ENCODE measurements at places on chromosomes 1 and 21.

- peak; percentile 94 for DNase-seq
Measured at GRCh38 chr1:164772635-164773034, 213.7 kb downstream of the PBX1 start.

DNA sequence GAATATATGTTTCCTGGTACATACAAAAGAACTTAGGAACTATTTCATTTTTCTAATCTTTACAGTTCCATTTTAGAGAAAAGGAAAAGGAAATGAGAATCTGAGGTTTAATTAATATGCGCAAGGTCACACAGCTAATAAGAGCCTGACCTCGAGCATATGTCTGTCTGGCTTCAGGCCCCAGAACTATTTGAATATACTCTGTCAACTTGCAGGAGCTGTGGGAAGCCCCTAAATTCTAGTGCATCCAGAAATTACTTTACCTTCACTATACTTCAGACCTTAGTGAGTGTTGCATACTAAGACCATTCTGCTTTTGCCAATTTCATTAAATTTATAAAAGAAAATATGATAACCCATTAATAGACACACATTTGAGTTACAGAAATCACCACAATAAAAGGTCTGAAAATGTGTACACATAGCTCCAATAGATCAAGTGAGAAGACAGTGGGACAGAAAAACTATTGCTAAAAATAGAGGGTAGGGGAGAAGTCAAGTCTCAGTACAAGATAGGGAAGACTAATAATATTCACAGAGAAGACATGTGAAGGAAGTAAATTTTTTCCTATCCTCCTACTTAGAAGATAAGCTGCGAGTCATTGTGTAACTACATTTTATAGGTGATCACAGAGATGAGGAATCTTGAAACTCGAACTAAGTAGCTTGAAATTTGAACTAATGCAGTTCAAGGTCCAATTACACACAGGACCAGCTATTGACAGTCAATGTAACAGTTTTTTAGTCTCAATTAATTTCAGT lies 3.8 kb downstream of the RGS13 start:
- DNase-seq = peak; percentile 64

- no peak for DNase-seq
Measured at GRCh38 chr1:165420655-165421054, 24.3 kb downstream of the RXRG start.

DNA sequence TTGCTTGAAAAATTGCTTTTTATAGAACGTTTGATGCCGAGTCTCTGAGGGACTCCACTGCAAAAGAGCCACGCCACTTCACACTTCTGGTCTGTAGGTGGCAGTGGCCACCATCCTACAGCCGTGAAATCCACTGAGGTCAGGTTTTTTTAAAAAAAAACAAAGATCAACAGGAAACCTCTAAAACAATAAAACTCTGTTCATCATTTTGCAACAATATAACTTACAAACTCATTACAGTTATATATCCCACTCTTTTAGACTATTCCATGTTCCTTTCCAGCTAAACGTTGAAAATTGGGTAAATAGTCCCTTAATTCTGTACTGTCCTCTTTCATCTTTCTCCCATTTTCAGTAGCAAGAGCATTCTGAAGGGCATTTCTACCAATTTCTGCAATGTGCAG lies 64.6 kb upstream of the FMN2 start:
- peak; percentile 63 for DNase-seq

- DNase-seq = no peak
Measured at GRCh38 chr1:46427541-46427940, 33.4 kb downstream of the FAAH start.

DNA sequence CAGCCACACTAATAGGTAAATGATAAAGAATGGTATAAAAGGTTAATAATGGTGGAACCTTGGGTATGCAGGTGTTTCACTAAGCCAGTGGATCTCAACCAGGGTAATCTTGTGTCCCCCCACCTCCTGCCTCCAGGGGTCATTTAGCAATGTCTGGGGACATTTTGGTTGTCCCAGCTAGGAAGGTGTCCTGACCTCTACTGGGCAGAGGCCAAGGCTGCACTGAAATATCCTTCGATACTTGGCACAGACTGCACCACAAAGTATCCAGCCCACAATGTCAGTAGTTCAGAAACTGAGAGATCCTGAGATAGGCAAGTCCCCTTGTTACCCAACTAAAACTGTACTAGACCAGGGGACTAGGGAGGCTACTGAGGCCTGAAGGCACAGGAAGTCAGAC lies 113.6 kb upstream of the TIAM1 start:
- no peak for DNase-seq

- peak; percentile 27 for DNase-seq
Measured at GRCh38 chr1:162019006-162019405, 4.7 kb downstream of the OLFML2B start.

- no peak for DNase-seq
Measured at GRCh38 chr1:19672237-19672636, 7.6 kb downstream of the HTR6 start.

DNA sequence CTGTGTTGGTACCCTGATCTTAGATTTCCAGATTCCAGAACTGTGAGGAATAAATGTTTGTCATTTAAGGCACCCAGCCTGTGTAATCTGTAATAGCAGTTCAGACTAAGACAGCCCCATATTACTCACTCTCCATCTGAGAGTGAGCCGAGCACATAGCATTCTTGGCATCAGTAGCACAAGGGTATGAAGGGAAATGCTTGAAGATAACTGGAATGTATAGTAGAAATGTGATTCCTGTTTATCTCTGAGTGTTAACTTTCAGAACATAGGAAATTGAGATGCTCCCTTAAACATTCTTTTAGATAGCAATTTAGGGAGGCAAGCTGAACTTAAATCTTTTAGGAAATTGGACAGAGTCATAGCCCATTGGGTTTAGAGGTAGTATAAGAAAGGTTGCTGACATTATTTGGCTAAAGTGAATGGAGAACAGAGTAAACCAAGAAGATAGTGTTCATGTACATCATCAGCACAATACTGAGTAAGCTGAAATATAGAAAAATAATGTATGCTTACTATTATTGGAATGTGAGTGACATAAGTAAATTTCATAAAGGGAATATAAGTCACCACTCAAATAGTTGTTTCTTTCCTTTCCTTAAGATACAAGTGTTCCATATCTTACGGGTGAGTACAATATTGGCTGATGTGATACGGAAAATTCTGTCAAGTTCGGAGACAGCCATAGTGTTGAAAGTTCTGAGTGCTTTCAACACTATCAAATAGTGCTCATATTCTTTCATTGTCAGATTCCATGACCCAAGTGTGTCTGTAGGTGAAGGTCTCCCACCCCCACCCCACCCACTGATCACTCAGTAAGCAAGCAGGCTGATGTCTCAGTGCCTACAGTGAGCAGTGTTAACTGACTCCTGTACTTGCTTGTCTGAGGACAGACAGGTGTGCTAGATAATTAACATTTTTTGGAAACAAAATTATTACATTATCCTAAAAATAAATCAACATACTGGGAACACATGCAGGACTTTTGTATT lies 73.7 kb downstream of the LRRC8D start:
- peak; percentile 75 for DNase-seq

DNA sequence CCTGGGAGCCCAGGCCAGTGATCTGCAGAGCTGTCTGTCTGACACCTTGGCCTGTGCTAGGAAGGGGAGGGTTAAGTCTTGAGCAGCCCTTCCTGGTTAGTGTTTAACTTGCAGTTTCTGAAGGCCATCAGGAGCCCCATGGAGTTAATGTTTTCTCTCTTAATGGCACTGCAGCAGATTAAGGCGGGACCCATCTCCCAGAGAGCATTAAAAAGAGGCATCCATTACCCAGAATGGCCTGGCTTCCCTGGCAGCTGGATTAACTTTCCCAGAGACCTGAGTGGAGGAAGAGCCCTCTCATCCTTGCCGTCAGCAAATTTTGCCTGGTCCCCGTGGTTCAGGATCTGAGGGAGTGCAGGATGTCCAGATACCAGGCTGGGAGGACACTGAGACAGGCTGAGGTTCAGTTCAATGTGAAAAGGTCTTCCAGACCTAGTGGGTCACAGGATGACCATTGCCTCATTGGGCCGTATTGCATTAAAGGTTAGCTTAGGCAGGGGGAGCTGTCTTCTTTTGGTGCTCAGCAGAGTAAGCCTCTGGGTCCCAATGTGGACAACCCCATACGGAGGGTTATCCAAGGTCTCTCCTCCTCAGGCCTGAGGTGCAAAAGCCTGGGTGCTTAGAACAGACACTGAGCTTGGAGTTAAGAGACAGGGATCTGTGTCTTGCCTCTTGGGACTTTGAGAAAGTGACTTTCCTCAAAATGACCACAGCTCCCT lies 522.6 kb downstream of the PTPRU start:
- no peak for DNase-seq

GRCh38 chr1:82950606-82951200 lies 1048.2 kb downstream of the TTLL7 start:
- no peak for DNase-seq

DNA sequence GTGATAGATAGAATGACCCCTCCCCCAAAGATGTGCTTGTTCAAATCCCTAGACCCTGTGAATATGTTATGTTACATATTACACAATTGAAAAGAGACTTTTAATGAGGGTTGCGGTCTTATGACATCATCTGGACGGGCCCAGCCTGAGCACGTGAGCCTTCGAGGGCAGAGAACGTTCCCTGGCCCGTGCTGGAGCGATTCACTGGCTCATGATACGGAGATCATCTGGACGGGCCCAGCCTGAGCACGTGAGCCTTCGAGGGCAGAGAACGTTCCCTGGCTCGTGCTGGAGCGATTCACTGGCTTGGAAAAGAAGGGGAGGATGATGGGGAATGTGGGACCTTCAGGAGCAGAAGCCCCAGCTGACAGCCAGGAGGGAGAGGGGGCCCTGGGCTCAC lies 34.4 kb upstream of the COL18A1 start:
- DNase-seq = no peak

- DNase-seq = peak; percentile 30
Measured at GRCh38 chr1:52727114-52727586, 897 bp downstream of the ZYG11B start.

GRCh38 chr1:157357111-157357510 lies 195.2 kb downstream of the FCRL5 start:
- DNase-seq = no peak

GRCh38 chr21:42841156-42841915 lies 38.0 kb downstream of the WDR4 start:
- no peak for DNase-seq

GRCh38 chr1:48659801-48660200 lies 116.9 kb downstream of the BEND5 start:
- no peak for DNase-seq

DNA sequence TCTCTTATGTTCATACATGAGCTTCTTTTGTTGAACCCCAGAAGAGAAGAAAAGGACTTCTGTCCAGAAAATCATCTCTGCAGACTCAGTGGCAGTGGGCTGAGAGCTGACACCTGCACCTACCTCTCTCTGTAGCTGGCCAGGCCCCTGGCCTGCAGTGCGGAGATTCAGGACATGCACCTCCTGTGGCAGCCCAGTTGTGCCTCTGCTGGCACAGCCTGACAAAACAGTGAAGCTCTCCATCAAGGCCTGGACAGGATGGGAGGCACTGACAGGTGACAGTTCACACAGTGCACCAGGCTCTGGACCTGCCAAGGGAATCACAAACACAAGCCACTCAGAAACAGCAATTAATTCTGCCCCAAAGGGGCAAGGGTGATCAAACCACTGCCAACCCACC lies 88.8 kb downstream of the TGFBR3 start:
- no peak for DNase-seq

DNA sequence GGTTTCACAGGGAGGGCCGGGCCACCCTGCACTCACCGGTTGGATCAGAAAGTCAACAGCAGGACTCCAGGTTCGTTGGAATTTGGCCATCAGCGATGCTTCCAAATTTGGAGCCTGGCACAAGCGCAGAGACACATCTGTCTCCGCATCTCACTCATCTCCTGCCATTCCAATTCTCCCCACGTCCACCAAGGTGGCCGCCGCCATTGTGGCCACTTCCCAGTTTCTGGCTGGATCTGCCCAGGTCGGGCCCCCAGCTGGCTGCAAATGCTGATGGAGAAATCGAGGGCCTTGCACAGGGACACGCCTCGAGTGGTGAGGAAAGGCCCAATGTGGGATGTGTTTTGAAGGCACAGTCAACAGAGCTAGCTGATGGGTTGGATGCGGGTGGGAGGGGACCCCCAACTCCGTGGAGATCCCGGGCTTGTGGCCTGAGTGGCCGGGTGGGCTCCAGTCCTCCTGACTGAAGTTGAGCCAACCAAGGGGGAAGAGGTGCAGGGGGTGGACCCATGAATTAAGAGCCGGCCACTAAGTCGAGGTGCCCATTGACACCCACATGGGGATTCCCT lies 102.7 kb downstream of the CRYAA start:
- no peak for DNase-seq

GRCh38 chr1:243428617-243429342 lies 172.9 kb downstream of the SDCCAG8 start:
- DNase-seq = no peak

DNA sequence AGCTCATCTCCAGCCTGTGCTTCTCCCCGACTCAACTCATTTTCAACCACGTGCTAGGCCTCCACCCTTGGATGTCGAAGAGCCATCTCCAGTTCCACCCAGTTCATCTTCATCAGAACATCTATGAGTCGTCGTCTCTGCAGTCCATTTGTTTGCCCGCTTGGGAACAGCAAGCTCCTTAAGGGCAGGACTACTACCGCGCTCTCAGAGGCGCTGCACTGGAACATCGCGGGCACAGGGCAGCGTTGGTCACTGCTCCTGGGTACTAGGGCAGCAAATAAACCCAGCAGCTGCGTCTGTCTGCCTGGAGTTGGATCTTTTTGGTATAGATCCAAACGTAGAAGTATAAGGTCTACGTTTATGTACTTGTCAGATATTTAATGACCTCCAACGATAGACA lies 478 bp upstream of the PRDM2 start:
- no peak for DNase-seq

DNA sequence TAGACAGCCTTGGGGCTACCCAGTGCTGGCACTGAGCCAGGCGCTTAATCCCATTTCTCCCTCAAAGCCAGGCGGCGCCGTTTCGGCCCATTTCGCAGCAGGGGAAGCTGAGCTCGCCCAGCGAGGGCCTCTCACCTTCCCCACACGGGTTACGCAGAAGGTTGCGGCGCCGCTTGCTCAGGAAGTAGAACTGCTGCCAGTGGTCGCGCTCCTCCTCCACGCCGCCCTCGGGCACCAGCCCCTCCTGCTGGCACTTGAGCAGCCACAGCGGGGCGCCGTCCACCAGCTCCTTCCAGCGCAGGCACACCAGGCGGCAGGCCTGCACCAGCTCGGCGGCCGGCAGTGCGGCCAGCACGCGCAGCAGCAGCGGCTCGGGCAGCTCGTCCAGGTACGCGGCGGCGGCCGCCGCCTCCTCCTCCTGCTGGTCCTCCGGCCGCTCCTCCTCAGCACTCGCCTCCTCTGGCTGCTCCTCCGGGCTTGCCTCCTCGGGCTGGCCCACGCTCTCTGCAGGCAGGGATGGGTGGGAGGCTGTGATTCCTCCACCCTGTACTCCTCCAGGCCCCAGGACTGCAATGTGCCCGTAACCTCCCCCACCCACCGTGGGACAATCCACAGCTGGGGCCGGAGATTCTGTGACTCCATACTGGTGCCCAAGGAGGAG lies 3.8 kb downstream of the FBXO2 start:
- DNase-seq = peak; percentile 71
